Stimulated activated CD8-positive, alpha-beta memory T cell treated with anti-CD3 and anti-CD28 coated beads, Interleukin-15, amount 100 ng/mL, for 48 hours (primary cell): ENCODE measurements at places on chromosomes 11 and 22.

DNA sequence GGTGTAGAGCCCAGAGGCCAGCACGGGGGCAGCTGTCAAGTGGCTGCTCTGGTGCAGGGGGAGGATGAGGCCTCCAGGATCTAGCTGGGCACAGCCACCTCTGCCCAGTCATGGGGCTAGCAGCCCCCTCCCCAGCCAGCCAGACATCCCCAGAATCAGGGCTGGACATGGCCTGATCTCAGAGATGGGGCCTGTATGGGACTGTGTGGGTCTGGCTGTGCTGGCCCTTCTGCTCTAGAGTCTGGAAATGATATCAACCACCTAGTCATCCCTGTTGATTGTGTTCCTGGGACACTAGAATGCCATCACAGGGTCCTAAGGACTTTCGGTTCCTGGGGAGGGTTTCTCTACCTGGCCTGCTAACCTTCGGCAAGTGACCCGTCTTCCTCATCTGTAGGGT is 2.8 kb downstream of the FLRT1 start:
- no peak for DNase-seq

DNA sequence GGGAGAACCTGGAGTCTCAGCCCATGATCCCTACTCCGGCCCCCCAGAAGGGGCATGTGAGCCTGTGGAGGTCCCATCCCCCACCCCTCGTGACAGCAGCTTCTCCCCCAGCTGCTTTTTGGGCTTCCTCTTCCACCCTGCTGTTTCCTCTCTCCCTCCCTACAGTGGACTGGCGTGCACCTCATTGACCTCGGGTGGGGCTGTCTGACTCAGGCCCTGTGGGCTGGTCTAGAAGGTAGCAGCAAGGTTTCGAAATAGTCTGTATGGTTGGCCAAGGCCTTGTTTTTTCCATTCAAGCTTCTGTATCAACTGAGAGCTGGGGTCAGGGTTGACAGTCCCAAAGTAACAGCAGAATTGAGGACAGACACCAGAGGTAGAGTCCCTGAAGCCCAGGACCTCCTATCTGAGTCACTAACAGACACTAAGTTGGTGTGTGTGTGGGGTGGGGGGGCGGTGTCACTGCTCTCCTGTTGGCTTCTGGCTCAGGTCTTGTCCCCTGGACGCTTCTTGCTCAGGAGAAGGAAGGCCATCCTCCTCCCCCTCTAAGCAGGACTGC is 7.7 kb downstream of the SLC37A2 start:
- DNase-seq = peak; percentile 33

GRCh38 chr11:131598305-131598704 is 227.9 kb downstream of the NTM start:
- no peak for DNase-seq

GRCh38 chr11:119727523-119728151 is 1.4 kb downstream of the NECTIN1 start:
- no peak for DNase-seq

- no peak for DNase-seq
These were observed 65.5 kb downstream of the ARHGAP42 start for GRCh38 chr11:100752371-100753171.

- no peak for DNase-seq
These were observed 7.3 kb upstream of the OR51A2 start for GRCh38 chr11:4962816-4963215.

DNA sequence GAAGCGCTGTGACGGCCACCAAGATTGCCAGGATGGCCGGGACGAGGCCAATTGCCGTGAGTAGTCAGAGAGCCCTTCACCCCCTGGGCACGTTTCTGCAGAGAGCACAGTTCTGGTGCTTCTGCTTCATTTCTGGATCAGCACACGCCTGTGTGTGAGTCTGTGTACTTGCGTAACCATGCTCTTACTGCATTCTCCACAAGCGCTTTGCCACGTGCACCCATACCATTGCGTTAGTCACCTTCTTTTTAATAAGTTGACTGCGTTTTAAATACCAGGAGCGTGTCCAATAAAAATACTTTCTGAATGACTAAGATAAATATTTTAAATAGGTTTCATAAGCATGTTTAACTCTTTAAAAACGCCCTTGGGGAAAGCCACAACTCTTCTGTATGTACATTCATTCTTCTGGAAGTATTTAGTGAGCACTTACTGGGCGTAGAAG is 143.0 kb upstream of the SORL1-AS1 start:
- DNase-seq = no peak

DNA sequence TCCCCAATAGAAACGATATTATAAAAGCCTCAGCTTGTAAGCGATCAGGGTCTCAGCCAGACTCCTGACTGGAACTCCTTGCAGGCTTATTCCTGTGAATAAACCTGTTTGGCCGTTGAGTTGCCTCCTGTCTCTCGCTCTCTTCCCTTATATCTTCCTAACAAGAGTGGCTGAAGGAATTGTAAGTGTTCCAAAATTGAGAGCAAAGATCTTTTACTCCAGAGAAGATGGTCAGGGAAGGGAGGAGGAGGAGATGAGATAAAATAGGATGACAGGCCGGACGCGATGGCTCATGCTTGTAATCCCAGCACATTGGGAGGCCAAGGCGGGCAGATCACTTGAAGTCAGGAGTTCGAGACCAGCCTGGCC is 1.2 kb upstream of the SLC37A4 start:
- DNase-seq = no peak

GRCh38 chr11:10900681-10901415 is 43.0 kb upstream of the ZBED5 start:
- no peak for DNase-seq

DNA sequence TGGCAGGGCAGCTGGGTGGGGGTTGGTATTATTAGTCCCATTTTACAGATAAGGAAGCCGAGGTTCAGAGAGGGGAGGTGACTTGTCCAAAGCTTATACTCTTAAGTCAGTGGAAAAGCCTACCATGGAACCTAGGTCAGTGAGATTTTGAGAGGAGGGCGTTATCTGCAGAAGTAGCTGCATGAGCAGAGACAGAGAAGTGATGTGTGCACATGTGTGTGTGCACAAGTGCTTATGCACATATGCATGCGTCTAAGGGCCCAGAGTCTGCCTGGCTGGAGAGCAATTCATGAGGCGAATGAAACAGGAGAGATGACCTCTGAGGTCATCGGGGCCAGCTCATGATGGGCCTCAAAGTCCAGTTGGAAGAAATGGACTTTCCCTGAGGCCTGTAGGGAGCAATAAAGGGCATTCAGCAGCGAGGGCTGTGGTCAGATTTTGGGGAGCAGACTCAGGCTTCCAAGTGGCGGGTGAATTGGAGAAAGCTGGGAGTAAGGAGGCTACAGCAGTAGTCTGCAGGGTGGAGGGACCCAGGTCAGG is 8.2 kb downstream of the PLEKHB1 start:
- no peak for DNase-seq

- no peak for DNase-seq
These were observed 93.4 kb upstream of the DRD2 start for GRCh38 chr11:113568566-113568965.
